CD4-positive, alpha-beta T cell treated with Interleukin-2 at 100 ng/mL for 4 hours (primary cell): ENCODE measurements at places on chromosomes 4 and X.

DNA sequence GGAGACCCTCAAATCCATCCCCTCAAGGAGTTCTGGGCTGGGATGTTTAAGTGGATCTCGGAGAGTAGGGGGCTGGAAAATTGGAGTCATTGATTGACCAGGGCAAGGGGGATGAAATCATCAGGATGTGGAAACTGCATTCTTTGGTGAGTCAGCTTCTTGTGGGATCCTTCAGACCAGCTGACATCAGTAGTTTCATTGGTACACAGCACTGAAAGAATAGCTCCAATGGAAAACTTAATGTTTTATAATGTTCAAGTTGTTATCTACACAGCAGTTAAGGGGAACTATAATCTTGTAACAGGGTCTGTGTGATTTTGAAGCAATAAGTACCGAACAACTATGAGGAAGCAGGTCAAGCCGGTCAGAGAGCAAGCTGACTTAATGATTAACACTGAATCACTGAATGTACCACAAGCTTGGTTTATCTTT is 506.1 kb downstream of the RPA4 start:
- no peak for DNase-seq

DNA sequence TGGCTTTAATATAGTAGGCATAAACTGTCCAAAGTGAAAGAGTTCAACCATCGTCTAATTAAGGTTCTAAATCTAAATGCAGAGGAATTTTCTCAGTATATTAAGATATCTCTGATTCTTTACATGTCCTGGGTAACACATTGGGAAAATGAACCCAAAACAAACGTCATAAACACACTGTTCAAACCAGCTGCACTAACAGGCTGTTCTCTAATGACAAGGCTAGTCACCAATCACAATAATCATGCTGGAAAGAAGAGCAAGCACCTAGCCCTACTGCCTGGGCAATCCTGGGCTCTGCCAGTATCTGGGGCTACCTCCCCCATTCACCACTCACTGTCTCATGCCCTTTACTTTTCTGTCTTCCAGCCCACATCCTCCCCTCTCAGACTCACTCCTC is 107.9 kb downstream of the EFHC2 start:
- DNase-seq, result no peak

DNA sequence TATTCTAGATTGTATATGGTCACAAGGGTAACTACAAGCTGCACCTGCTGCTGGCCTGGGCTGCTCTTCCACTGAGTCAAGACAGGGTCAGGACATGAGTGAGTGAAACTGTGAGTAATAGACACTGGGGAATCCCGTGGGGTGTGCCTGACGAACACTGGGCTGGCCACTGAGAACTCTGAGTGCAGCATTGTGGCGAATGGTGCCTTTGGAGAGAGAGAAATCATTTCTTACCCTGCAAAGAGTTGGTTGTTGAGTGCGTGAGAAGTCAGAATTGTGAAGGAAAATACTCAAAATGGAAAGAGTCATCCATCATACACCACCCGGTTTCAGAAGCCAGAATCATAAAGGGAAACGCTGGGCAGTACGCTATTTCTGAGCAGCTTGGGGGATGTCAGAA is 43.1 kb upstream of the LSM6 start:
- no peak for DNase-seq

- no peak for DNase-seq
Observed at GRCh38 chr4:116183241-116183640, 902.1 kb downstream of the TRAM1L1 start.
